ENCODE measurements at places on chromosomes 12 and 14.
A peak's percentile ranks its signal among the peaks of the same experiment; 100 is the strongest.

GRCh38 chr14:104001003-104001402, 58.7 kb upstream of the RD3L start:
- DNase-seq: no peak

DNA sequence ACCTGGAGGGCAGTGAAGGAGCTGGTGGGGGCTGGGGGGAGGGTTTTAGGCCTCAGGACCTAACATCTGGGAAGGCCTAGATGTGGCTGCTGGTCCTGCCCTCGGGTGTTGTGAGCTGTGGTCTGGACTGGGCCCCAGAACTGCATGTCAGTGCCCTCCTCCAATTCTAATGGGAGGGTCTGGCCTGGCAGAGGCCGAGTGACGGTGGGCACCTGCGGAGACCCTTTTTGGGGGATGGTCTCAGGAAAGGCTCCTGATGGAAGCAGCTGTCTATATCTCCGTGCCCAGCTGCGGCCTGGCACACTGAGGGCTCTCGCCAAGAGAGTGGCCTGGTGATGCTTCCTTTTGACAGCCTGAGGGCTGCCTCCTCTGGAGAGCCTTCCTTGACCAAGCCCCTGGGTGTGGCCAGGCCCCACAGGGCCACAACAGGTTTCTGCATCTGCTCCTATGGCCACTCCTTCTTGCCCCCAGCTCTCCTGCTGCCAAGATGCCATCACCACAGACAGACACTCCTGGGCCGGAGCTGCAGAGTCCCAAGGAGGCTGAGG, 5.3 kb downstream of the EXOC3L4 start:
- no peak for DNase-seq

DNA sequence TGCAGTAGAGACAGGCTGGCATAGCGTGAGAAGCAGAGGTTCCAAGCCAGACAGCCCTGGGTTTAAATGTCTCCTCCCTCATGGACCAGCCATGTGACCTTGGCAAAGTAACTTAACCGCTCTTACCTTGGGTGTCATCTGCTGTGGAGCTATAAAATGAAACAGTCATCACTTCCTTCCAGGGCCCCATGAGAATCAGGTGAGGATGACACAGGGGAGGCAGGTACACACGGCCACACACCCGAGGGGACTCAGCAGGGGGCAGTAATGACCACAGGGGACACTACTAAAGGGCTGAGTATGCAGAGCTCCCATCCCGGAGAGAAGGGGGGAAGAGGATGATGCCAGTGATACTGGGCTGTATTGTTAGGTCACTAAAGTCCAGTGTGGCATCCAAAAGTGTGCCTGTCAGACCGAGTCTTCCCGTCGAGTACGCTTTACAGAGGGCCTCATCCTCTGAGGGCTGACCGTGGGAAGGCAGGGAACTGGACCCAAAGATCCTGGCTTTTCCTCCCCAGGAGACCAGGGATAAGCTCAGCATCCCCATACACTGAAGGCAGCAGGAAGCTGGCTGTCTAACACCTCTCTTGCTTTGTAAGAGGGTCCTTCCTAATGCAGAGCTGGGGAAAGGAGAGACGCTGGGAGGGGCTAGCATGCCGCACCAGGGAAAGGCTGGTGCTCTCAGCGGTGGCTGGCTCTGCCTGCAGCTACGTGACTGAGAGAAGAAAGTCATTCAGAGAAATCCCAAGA, 94.2 kb downstream of the SINHCAF start:
- DNase-seq: no peak

GRCh38 chr12:121159467-121160307, 27.0 kb downstream of the P2RX7 start:
- DNase-seq: no peak

DNA sequence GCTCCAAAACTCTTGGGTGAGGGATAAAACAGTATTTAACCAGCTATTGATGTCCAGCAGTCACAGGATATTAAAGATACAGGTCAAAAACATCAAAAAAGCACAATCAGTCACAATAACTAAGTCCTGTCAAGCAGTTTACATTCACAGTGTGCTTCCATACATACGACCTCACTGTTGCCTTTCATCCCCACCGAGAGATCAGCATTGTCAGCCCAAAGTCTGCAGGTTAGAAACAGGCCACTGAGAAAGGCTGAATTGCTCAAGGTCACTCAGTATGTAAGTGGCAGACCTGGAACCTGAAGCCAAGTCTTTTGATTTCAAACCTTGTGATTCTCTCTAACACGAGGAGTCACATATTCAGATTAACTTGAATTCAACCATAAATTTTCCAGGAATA, 124.9 kb downstream of the GXYLT1 start:
- DNase-seq: no peak

DNA sequence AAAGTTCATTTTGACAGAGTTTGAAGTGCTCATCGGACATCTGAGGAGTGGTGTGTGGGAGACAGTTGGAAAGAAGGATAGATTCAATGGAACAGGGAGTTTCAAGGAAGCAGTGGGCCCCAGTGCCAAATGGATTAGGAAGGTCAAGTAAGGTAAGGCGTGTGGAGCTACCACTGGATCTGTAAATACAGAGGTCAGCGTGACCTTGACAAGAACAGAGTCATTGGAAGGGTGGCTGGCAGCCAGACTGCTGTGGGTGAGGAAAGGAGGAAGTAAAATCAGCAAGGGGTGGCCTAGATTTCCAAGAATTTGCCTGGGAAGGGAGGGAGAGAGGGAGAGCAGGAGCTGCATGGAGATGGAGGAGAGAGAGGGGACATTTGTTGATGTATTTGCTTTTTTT, 68.2 kb upstream of the IGF1 start:
- no peak for DNase-seq

DNA sequence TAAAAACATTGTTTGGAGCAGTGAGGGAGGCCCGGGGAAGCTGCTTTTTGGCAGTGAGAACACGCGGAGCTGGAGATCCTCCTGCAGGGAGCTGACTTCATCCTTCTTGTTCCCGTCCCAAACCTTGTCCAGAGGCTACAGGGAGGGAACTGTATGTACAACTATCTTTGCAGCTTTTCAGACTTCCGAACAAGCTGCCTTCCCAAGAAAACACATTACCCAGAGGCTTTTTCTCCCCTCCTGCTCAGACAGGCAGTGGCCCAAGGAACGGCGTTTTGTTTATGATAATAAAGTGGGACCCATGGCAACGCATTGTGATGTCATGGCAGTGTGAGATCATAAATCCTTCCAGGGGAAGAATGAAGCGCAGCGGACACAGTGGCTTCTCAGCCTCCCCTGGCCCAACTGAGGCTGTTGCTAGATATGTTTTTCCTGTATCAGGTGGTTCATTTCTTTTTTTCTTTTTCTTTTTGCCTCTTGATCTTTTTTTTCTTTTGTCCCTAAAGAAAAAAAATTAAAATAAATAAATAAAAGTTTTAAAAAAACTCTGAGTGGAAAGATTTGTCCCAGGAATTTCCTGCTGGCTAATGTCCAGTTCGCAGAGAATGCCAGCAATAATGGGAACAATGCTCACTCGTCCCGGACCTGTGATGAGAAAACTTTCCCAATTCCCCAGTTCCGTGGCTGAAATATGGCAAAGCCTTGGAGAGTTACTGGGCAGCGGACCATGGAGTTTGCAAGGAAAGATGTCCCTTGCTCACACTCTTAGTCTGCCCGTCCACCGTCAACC, 103.4 kb upstream of the MAP1LC3B2 start:
- DNase-seq: peak; percentile 98

DNA sequence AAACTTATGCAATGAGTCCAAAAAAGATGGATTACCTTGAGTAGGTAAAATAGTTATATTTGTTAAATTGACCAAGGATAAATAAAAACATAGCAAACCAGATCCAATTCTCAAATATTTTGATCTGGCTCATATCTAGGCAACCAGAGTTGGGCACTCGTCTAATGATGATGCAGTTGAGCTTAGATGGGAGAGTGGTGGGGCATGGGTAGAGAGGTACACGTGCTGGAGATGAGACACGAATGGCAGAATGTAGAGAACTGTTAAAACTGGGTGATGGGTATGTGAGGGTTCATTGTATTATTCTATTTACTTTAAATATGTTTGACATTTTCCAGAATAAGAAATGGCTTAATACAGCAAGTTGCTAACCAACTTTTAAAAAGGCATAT, 7.6 kb upstream of the RNF34 start:
- DNase-seq: no peak

DNA sequence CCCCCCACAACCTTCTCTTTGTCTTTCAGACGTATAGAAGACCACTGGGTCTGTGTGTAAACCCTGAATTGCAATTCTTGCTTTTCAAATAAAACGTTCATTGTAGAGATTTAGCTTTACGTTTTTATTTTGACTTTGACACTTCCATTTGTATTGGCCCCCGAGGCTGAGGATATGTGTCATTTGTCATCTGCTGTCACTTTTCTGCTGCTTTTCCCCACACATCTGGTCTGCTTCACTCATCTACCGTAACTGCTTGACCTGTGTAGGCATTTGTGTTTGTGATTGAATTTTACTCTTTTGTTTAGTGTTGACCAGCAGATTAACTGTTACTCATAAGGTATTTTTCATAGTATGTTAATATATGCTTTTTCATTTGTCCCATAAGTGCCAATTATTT, 157.2 kb upstream of the SYT10 start:
- no peak for DNase-seq

- peak; percentile 11 for DNase-seq
Observed at GRCh38 chr12:27191531-27191930, 52.6 kb upstream of the STK38L start.

- DNase-seq: no peak
Observed at GRCh38 chr14:74456684-74457564, 30.9 kb upstream of the SYNDIG1L start.

DNA sequence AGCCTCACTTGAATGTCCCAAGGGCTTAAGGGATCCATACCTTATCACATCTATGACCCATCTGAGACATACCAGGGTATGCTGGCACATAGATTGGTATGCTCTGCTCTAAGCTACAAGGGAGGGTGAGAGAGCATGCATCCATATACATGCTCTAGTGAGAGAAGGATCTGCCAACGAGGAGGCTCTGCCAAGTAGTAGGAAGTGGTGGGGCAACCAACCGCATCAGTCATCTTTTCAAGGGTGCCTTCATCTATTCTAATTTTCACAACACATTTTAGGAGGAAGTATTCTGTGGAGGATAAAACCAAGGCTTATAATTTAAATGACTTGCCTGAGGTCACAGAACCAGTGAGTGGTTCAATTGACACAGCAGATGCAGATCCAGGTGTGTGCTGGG, 6.6 kb upstream of the PPM1A start:
- no peak for DNase-seq

DNA sequence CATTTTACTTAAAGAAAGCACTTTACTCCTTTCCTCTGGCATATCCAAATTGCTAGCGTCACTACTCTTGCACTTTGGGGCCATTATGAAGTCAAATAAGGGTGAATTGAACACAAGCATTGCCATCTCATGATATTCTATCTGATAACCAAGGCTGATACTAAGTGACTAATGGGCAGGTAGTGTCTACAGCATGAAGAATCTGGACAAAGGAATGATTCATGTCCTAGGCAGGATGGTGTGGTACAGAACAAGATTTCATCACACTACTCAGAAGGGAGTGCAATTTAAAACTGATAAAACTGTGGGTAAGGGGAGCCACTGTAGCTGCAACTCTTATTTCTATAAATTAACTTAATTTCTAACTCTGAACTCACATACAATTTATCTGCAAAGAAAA, 7.7 kb upstream of the SLC6A15 start:
- DNase-seq: peak; percentile 41

- no peak for DNase-seq
Observed at GRCh38 chr12:2526371-2526770, 268.4 kb upstream of the FKBP4 start.

GRCh38 chr12:114679452-114679875, 4.5 kb downstream of the TBX3 start:
- DNase-seq: no peak

GRCh38 chr14:58444627-58445026, 17.1 kb downstream of the KIAA0586 start:
- DNase-seq: no peak

DNA sequence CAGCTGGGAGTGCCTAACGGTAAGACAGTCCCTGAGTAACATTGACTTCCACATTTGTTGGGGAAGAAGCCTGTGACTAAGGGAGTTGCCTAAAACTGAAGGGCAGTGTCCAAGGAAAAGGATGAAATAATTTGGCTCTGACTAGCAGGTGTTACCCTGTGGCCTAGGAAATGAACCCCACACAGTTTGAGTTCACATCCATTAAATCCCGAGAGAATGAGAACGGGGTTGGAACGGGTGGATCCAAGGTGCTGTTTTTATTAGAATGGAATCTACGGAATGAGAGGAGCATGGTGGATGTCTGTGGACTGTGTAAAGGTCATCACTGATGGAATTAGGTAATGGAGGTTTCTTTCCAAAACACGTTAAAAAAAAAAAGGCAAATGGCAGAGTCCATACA, 324.0 kb downstream of the MED13L start:
- no peak for DNase-seq

DNA sequence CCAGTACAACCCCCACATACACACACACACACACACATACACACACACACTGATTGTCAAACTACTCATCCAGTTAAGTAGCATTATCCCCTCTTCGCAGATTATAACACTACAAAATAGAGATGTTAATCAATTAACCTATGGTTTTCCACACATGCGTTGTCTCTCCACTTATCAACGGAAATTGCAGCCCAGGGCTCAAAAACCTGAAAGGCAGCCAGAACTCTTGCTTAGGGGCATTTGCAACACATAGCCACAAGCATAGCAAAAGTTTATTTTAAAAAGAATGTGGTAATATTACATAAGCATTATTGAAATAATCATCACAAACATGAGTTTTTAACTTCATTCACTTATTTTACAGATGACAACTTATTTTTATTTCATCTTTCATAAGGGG, 265.8 kb downstream of the SLC16A7 start:
- DNase-seq: no peak

DNA sequence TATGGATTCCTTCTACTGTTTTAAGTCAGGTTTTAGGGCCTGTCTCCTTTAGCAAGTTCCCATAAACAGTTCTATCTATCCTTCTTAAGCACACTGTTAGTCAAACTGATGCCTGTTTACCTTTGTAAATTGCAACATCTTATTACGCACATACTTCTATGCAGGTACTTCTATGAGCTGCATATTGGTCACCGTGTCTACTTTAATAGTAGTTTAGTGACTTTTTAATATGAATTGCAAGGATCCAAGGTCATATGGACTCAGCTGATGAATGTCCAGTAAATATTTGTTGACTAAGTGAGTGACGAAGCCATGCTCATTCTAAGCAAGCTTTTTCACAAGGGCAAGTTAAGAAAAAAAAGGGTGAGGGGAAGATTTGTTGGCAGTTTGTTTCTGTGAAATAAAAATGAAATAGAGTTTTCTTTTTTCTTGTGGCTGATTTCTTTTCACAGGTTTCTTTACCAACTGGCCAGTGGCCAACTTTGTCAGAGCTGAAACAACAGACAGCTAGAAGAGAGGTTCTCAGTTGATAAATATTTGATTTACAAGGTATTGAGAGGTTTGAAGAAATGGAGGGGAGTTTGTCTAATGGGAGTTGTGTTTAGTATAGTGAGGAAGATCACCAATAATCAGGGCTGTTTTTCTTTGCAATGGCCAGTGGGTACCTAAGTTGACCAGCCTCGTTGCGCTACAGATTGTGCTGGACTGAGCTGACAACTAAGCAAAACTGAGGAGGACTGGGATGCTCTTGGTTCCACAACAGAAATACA, 141.1 kb downstream of the SLC15A5 start:
- DNase-seq: no peak

Data from fibroblast of the aortic adventitia (primary cell).